Dermis lymphatic vessel endothelial cell (primary cell): ENCODE measurements at places on chromosomes 2 and 18. TPM values are rescaled to one million over a fixed set of nuclear protein-coding genes. Genes with fewer than 3 reads are reported as not detected.

FEV gene
- not detected in 2 replicates for total RNA-seq

CLK1 gene
- total RNA-seq = 80.6 and 103 TPM in 2 replicates

HOXD3 gene
- total RNA-seq = 9.1 and 18.2 TPM in 2 replicates

SLC8A1 gene
- 0.69 and 1.5 TPM in 2 replicates for total RNA-seq

DAW1 gene
- total RNA-seq = not detected in 2 replicates

D2HGDH gene
- total RNA-seq = 10.3 and 10.8 TPM in 2 replicates

UNC80 gene
- total RNA-seq = 0.26 and 1.3 TPM in 2 replicates

RAMP1 gene
- total RNA-seq = not detected in 2 replicates

L3MBTL4 gene
- total RNA-seq = 2.7 and 8.8 TPM in 2 replicates

NIF3L1 gene
- 12.0 and 12.3 TPM in 2 replicates for total RNA-seq

KHK gene
- total RNA-seq = 2.4 and 4.3 TPM in 2 replicates

KCNF1 gene
- total RNA-seq = 3.4 and 7.3 TPM in 2 replicates
